ENCODE measurements at places on chromosomes 4 and X.
A peak's percentile ranks its signal among the peaks of the same experiment; 100 is the strongest.

DNA sequence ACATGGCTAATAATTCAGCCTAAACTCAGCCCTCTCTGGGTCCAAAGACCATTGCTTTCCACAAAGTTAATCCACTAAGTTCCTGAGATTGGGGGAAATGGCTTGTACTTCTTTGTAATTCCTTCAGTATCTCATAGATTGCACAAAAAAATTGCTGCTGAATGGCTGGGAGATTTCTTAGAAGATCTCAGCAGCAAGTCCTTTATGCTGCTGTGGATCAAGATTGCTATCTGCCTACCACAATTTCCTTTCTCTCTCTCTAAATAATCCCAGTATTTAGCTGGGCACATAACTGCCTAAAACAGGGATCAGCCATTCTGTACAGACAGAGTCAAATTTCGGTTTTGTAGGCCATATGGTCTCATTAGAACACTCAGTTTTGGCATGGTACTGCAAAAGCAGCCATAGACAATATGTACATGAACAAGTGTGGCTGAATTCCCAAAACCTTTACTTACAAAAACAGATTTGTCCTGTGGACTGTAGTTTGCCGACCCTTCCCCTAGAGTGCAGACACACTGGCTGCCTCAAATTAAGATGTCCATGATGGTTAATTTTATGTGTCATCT is 18.5 kb upstream of the HOPX start:
- H3K36me3 ChIP-seq = no peaks in the 10 kb centered on the region
- H3K4me3 ChIP-seq = no peak overlapping the region
- peaks cover 8% of the 10 kb centered on the region for H3K4me1 ChIP-seq
- no peak overlapping the region for H3K27ac ChIP-seq

DNA sequence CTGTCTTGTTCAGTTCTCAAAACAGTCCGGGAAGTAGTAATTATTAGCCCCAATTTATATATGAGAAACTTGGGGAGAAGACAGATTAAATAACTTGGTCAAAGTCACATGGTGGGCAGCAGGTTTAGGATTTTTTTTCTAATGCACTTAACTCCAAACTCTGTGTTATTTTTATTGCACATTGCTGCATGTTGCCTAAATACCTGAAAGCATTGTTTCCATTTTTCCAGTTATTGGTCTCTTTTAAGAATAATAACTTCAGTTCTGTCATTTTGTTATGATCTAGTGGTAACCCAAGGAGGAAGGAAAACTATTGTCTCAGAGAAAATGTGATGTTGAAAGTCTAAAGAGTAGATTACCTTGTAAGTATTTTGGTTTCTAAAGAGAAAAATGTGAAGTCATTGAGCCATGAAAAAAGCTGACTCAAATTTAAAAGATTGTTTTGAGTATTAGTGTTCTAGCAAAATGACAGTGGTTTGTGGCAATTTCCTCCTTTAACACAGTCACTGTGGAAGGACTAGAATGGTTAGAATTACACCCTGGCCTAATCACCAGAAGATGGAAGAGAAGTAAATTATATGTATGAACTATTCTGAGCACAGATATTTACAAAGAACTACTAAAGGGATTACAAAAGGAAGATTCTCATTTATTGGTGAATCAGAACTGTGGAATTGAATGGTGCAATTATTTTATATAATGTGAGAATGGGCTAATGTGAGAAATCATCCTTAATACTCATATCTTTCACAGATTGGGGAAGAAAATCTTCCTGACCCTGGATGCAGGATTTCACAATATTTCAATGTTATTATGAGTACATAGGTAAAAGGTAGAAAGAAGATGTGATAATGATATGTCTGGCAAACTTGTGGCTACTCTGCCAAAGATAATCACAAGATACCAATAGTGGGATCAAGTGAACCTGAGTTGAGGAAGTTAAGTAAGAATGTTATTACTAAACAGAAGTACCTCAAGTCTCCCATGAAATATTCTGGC is 21.7 kb upstream of the CXCL8 start:
- peaks cover 9% of the 10 kb centered on the region for H3K27me3 ChIP-seq
- no peaks in the 10 kb centered on the region for H3K36me3 ChIP-seq
- peak overlapping the region; percentile 33 for H3K27ac ChIP-seq
- DNase-seq = no peak
- H3K4me1 ChIP-seq = peaks cover 25% of the 10 kb centered on the region

- no peaks in the 10 kb centered on the region for H3K4me1 ChIP-seq
- DNase-seq = no peak
Observed at GRCh38 chrX:9957743-9958142, 9.4 kb upstream of the CLDN34 start.

DNA sequence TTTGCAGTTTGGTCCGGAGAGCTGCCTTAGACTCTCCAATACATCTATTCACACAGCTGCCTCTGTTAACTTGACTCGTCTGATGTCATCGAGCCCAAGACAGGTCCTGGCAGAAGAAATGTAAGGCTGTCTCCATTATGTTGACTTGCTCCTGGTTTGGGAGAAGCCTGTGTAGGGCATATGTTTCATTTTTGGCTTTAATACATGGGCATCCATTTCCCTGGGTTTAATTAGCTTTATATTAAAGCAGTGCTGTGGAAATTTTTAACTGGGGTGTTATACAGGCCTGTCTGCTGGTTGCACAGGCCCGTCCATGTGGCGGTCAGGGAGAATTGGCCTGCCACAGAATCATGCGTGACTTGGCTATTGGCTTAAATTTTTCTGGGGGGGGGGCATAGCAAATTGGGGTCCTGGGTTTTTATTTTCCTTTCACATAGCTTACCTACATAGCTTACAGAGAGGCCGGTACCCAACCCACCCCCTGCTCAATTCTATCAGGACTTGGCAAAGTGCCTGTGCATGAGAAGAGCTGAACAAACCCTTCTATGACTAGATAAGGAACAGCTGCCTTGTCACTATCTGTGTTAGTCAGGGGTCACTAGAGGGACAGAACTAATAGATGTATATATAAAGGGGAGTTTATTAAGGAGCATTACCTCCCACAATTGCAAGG is 123.5 kb upstream of the WDR1 start:
- H3K36me3 ChIP-seq = no peaks in the 10 kb centered on the region
- no peak overlapping the region for H3K4me3 ChIP-seq
- H3K27me3 ChIP-seq = peaks cover 1% of the 10 kb centered on the region
- H3K4me1 ChIP-seq = no peaks in the 10 kb centered on the region
- no peak overlapping the region for H3K27ac ChIP-seq

GRCh38 chr4:38099908-38100407 is 139.8 kb downstream of the PTTG2 start:
- H3K27me3 ChIP-seq = no peaks in the 10 kb centered on the region
- peaks cover 30% of the 10 kb centered on the region for H3K36me3 ChIP-seq
- H3K27ac ChIP-seq = no peak overlapping the region
- peaks cover 4% of the 10 kb centered on the region for H3K4me1 ChIP-seq

DNA sequence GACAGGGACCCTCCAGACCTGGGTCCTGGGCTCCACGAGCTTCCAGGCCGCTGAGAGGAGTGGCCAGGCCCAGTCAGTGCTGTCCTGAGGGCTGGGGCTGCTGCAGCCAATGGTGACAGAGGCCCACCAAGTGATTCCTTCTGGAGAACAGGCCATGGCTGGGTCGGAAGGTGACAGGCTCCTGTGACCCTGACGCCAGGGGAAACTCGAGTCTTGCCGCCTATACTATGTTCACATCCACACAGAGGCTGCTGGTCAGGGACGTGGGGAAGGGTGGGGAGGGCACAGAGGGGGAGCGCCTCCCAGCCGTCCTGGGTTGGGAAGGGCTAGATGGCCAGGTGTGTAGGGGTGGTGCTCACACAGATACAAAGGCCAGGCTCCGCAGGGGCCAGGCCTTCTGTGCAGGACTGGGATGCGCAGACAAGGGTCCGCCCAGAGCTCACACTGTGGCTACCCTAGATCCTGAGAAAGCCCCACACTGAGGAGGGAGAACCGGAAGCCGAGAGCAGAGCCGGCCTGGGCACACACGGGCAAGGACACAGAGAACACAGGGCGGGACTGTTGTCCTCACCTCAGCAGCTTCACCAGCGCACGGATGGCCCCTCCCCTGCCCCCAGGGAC is 81.4 kb downstream of the HTRA3 start:
- H3K27ac ChIP-seq = no peak overlapping the region
- peaks cover 4% of the 10 kb centered on the region for H3K27me3 ChIP-seq
- H3K4me1 ChIP-seq = no peaks in the 10 kb centered on the region
- DNase-seq = no peak
- no peaks in the 10 kb centered on the region for H3K36me3 ChIP-seq

DNA sequence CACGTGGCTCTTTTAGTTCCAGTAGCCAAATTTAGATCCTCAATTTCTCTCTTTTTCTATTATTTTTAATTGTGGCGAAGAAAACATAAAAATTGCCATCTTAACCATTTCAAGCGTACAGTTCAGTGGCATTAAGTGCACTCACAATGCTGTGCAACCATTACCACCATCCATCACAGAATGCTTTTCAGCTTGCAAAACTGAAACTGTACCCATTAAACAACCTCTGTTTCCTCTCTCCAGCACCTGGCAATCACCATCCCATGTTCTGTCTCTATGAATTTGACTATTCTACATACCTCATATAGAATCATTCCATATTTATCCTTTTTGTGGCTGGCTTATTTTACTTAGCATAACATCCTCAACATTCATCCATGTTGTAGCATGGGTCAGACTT is 74.9 kb downstream of the METTL14 start:
- H3K36me3 ChIP-seq = peaks cover 37% of the 10 kb centered on the region
- H3K27ac ChIP-seq = no peak overlapping the region
- no peaks in the 10 kb centered on the region for H3K27me3 ChIP-seq
- peaks cover 6% of the 10 kb centered on the region for H3K4me1 ChIP-seq
- no peak for DNase-seq

- no peaks in the 10 kb centered on the region for H3K36me3 ChIP-seq
- H3K27ac ChIP-seq = no peak overlapping the region
- no peak for DNase-seq
- H3K4me1 ChIP-seq = no peaks in the 10 kb centered on the region
- no peak overlapping the region for H3K4me3 ChIP-seq
Observed at GRCh38 chr4:78704981-78705683, 71.0 kb upstream of the BMP2K start.

DNA sequence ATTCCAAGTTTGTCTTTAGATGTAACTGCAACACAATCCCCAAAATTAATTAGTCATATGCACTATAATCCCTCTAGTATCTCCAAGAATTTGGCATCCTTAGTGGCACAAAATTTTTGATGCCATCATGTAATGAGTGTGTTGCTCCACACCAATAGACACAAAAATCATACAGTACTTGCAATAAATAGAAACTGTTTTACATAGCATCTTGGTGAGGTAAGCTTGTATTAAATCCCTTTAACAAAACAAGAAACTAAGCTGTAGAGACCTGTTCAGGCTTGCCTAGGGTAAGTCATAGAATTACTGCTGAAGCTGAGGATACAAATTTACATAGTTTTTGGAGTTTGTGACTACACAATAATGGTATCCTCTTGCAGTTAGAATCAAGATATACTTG is 64.5 kb upstream of the PRSS12 start:
- no peaks in the 10 kb centered on the region for H3K36me3 ChIP-seq
- peaks cover 3% of the 10 kb centered on the region for H3K27me3 ChIP-seq
- no peak overlapping the region for H3K27ac ChIP-seq
- no peaks in the 10 kb centered on the region for H3K4me1 ChIP-seq
- DNase-seq = no peak
- H3K4me3 ChIP-seq = no peak overlapping the region

DNA sequence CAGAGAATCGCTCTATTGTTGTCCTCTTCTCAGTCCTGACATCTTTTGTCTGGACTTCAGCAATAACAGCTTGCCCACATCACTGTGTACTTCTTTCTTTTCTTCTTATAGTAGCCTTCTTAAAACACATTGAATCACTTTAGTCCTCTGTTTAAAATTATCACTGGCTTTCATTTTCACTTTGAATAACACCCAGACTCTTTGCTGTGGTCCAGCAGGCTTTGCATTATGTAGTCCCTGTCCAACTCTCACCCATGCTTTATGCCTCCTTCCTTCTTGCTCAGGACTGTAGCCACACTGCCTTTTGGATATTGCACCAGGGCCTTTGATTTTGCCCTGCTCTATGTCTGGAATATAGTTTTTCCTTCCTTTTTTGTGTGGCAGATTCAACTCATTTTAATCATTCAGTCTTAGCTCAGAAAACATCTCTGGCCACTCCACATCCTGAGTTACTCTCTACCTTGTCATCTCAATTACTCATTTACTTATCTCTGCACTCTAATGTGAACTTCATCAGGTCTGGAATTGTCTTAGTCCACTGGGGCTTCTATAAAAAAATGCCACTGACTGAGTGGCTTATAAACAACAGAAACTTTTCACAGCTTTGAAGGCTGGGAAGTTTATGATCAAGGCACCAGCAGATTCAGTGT is 168.2 kb downstream of the C4orf33 start:
- peaks cover 5% of the 10 kb centered on the region for H3K4me1 ChIP-seq
- H3K36me3 ChIP-seq = no peaks in the 10 kb centered on the region
- peak overlapping the region; percentile 5 for H3K4me3 ChIP-seq
- H3K27ac ChIP-seq = no peak overlapping the region
- no peaks in the 10 kb centered on the region for H3K27me3 ChIP-seq

- H3K36me3 ChIP-seq = no peaks in the 10 kb centered on the region
- DNase-seq = peak; percentile 31
- H3K4me1 ChIP-seq = peaks cover 2% of the 10 kb centered on the region
- no peak overlapping the region for H3K27ac ChIP-seq
- no peak overlapping the region for H3K4me3 ChIP-seq
Observed at GRCh38 chrX:153400146-153401132, 711 bp downstream of the PNMA6E start.

DNA sequence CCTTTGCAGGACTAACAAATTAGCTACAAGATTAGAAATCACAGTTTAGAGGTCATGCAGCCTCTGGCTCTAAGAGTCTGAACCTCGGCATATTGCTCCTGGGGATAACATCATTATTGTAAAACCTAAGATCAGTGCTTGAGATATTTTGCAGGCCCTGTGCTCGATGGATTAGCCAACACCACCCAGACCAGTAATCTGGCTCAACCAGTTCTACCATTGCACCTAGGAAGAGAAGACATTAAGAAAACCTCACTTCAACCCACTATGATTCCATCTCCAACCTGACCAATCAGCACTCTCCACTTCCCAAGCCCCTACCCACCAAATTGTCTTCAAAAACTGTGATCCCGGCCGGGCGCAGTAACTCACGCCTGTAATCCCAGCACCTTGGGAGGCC is 43.6 kb downstream of the WFS1 start:
- H3K4me1 ChIP-seq = no peaks in the 10 kb centered on the region
- H3K4me3 ChIP-seq = no peak overlapping the region
- peaks cover 28% of the 10 kb centered on the region for H3K27me3 ChIP-seq
- no peaks in the 10 kb centered on the region for H3K36me3 ChIP-seq
- no peak overlapping the region for H3K27ac ChIP-seq
- no peak for DNase-seq

GRCh38 chrX:47187106-47187677 is 6.4 kb upstream of the UBA1 start:
- H3K36me3 ChIP-seq = peaks cover 20% of the 10 kb centered on the region
- no peak for DNase-seq
- H3K27me3 ChIP-seq = no peaks in the 10 kb centered on the region

GRCh38 chr4:152996672-152997071 is 60.5 kb downstream of the FHDC1 start:
- no peaks in the 10 kb centered on the region for H3K4me1 ChIP-seq
- H3K27me3 ChIP-seq = no peaks in the 10 kb centered on the region
- no peaks in the 10 kb centered on the region for H3K36me3 ChIP-seq
- no peak overlapping the region for H3K4me3 ChIP-seq
- DNase-seq = no peak

- no peak overlapping the region for H3K27ac ChIP-seq
- DNase-seq = no peak
- H3K36me3 ChIP-seq = no peaks in the 10 kb centered on the region
- H3K27me3 ChIP-seq = no peaks in the 10 kb centered on the region
Observed at GRCh38 chrX:121987163-121987562, 939.8 kb downstream of the GLUD2 start.

GRCh38 chr4:15233626-15234025 is 194.2 kb upstream of the C1QTNF7 start:
- peaks cover 26% of the 10 kb centered on the region for H3K4me1 ChIP-seq
- DNase-seq = peak; percentile 23
- no peaks in the 10 kb centered on the region for H3K36me3 ChIP-seq
- peak overlapping the region; percentile 2 for H3K27ac ChIP-seq
- peak overlapping the region; percentile 72 for H3K4me3 ChIP-seq
